ENCODE measurements at places on chromosomes 16 and 17.

- no peak for DNase-seq
Measured at GRCh38 chr17:35726127-35726952, 5.1 kb upstream of the RASL10B start.

DNA sequence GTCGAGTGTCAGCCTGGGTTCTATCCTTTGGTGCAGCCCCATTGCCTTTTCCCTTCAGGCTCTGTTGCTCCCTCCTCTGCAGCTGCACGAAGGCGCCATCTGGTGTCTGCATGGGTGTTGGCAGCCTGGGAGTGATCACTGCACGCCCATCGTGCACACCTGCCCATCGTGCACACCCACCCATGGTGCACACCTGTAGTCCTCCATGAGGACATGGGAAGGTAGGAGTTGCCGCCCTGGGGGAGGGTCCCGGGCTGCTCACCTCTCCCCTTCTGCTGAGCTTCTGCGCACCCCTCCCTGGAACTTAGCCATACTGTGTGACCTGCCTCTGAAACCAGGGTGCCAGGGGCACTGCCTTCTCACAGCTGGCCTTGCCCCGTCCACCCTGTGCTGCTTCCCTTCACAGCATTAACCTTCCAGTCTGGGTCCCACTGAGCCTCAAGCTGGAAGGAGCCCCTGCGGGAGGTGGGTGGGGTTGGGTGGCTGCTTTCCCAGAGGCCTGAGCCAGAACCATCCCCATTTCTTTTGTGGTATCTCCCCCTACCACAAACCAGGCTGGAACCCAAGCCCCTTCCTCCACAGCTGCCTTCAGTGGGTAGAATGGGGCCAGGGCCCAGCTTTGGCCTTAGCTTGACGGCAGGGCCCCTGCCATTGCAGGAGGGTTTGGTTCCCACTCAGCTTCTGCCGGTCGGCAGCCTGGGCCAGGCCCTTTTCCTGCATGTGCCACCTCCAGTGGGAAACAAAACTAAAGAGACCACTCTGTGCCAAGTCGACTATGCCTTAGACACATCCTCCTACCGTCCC lies 2.9 kb downstream of the CTRL start:
- peak; percentile 55 for DNase-seq

- DNase-seq: no peak
Measured at GRCh38 chr17:34712481-34713195, 133.3 kb downstream of the TMEM132E start.

GRCh38 chr17:81031566-81032550 lies 3.1 kb upstream of the BAIAP2 start:
- no peak for DNase-seq

- DNase-seq: no peak
Measured at GRCh38 chr16:1713933-1714332, 7.9 kb downstream of the MAPK8IP3 start.

Data from stimulated activated CD8-positive, alpha-beta memory T cell treated with anti-CD3 and anti-CD28 coated beads, Interleukin-7, amount 100 ng/mL, for 24 hours (primary cell).